ENCODE measurements at places on chromosomes 3 and 15. TPM values are rescaled to one million over a fixed set of nuclear protein-coding genes. Genes with fewer than 3 reads are reported as not detected.

The ANKRD34C gene
- total RNA-seq = not detected

The MOBP gene
- not detected for total RNA-seq

The CCR1 gene
- total RNA-seq = 6.6 TPM

GRCh38 chr3:59540696-59541095, 490.9 kb upstream of the CFAP20DC start:
- H3K27ac ChIP-seq = no peak overlapping the region
- no peaks in the 10 kb centered on the region for H3K27me3 ChIP-seq
- DNase-seq = no peak
- peaks cover 36% of the 10 kb centered on the region for H3K4me1 ChIP-seq
- H3K4me3 ChIP-seq = no peak overlapping the region
- H3K36me3 ChIP-seq = no peaks in the 10 kb centered on the region

- H3K27me3 ChIP-seq = peaks cover 33% of the 10 kb centered on the region
- H3K4me3 ChIP-seq = no peak overlapping the region
Observed at GRCh38 chr15:95987886-95988573, 342.5 kb upstream of the NR2F2 start.

DNA sequence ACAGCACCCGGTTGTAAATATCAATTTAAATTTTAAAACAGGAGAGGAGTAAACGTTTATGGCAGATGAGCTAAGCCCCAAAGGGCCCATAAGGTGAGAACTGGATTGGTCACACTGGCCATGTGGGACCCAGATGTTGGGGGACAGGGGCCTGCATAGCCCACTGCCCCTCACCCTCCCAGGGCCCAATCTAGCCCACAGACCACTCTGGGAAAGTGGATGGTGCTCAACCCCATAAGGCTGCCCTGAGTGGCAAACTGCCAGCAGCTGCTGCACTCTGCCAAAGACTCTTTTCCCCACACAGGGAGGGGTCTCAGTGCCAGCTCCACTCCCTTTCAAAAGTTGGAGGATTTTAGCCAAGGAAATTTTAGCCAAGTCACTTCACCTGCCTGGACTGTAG, 42.5 kb downstream of the CCDC12 start:
- no peak for DNase-seq
- H3K4me1 ChIP-seq = peaks cover 53% of the 10 kb centered on the region
- H3K27me3 ChIP-seq = no peaks in the 10 kb centered on the region

GRCh38 chr15:99662903-99663302, 70.3 kb downstream of the LYSMD4 start:
- H3K27me3 ChIP-seq = no peaks in the 10 kb centered on the region
- no peak overlapping the region for H3K4me3 ChIP-seq
- H3K4me1 ChIP-seq = peaks cover 6% of the 10 kb centered on the region
- H3K27ac ChIP-seq = no peak overlapping the region
- DNase-seq = no peak

DNA sequence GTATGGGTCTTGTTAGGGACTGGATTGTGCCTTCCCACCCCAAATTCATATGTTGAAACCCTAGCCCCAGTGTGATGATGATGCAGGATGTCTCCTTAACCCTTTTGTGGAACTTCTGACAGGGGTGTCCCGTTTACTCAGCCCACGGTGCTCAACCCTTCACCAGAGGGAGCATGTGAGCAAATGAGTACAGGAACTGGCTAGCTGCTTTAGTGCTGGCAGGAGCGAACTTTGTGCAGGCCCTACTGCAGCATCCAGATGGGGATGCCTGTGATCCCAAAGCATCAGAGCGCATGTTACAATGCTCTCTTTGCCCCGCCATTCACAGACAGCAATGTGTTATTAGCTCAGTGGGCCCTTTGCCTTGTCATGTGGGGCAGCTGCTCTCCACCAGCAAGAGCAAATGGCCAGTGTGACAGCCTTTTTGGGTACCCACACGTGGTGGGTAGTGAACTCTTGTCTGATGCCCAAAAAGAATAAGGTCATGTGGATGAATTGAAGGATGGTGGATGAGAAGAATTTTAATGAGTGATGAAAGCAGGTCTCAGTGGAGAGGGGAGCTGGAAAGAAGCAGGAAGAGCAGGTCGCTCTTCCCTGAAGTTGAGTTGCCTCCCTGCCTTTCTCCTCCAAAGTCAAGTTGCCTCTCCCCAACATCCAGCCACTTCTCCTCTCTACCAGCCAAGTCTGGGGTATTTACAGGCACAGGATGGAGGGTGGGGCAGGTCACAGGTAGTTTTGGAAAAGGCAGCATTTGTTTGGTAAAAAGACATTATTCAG, 63.3 kb upstream of the STRIT1 start:
- H3K36me3 ChIP-seq = no peaks in the 10 kb centered on the region
- H3K27me3 ChIP-seq = peaks cover 15% of the 10 kb centered on the region
- H3K4me1 ChIP-seq = no peaks in the 10 kb centered on the region
- no peak overlapping the region for H3K4me3 ChIP-seq
- no peak overlapping the region for H3K27ac ChIP-seq
- no peak for DNase-seq

- H3K4me1 ChIP-seq = no peaks in the 10 kb centered on the region
- no peak overlapping the region for H3K27ac ChIP-seq
- peaks cover 11% of the 10 kb centered on the region for H3K27me3 ChIP-seq
Observed at GRCh38 chr3:127383656-127384179, 95.9 kb upstream of the PRR20G start.

GRCh38 chr3:53253707-53254508, 1.9 kb downstream of the TKT start:
- peak overlapping the region; percentile 89 for H3K4me3 ChIP-seq
- DNase-seq = no peak
- peaks cover 54% of the 10 kb centered on the region for H3K4me1 ChIP-seq
- H3K36me3 ChIP-seq = peaks cover 11% of the 10 kb centered on the region
- peak overlapping the region; percentile 88 for H3K27ac ChIP-seq
- H3K27me3 ChIP-seq = peaks cover 5% of the 10 kb centered on the region

- peaks cover 18% of the 10 kb centered on the region for H3K4me1 ChIP-seq
- no peaks in the 10 kb centered on the region for H3K36me3 ChIP-seq
- H3K27ac ChIP-seq = no peak overlapping the region
Observed at GRCh38 chr15:70284438-70285214, 186.9 kb upstream of the TLE3 start.

GRCh38 chr3:10933805-10934481, 58.6 kb upstream of the SLC6A1 start:
- no peaks in the 10 kb centered on the region for H3K36me3 ChIP-seq
- H3K4me3 ChIP-seq = no peak overlapping the region
- H3K27ac ChIP-seq = no peak overlapping the region
- DNase-seq = no peak
- no peaks in the 10 kb centered on the region for H3K4me1 ChIP-seq

DNA sequence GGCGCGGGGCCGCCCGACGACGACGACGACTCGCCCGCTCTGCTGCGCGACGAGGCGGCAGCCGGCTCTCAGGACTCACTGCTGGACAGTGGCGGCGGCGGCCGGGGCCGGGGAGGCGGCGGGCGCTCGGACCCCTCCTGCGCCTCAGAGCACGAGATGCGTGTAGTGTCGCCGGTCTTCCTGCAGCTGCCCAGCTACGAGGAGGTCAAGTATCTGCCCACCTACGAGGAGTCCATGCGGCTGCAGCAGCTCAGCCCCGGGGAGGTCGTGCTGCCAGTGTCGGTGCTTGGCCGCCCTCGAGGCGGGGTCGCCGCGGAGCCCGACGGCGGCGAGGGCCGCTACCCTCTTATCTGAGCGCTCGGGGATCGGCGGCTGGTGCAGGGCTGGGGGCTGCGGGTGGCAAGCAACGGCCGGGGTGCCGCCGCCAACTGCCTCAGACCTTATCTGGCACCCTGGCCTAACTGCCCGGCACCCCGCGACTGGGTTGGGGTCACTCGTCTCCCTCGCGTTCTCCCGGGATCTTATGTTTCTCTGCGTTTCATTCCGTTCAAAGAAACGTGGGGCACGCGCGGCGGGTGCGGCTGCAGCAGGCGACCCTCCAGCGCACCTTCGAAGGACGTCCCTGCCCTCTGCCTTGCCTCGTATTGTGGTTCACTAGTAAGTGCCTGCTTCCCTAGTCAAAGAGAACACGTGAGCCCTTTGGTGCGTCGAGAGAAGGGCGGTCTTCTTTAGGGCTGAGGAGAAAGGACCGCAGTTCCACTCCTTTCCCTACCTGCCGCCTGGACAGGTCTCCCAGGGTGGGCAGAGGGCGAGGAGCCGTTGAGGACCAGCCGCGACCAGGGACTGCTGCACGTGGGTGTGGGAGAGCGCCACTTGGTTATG, 1.0 kb downstream of the C3orf80 start:
- H3K27me3 ChIP-seq = peaks cover 69% of the 10 kb centered on the region
- H3K4me3 ChIP-seq = peak overlapping the region; percentile 71
- peak overlapping the region; percentile 36 for H3K27ac ChIP-seq
- H3K4me1 ChIP-seq = peaks cover 15% of the 10 kb centered on the region

- no peak overlapping the region for H3K27ac ChIP-seq
- no peak overlapping the region for H3K4me3 ChIP-seq
- no peaks in the 10 kb centered on the region for H3K36me3 ChIP-seq
- no peaks in the 10 kb centered on the region for H3K4me1 ChIP-seq
- no peak for DNase-seq
Observed at GRCh38 chr3:163129287-163129686, 1632.7 kb downstream of the OTOL1 start.

DNA sequence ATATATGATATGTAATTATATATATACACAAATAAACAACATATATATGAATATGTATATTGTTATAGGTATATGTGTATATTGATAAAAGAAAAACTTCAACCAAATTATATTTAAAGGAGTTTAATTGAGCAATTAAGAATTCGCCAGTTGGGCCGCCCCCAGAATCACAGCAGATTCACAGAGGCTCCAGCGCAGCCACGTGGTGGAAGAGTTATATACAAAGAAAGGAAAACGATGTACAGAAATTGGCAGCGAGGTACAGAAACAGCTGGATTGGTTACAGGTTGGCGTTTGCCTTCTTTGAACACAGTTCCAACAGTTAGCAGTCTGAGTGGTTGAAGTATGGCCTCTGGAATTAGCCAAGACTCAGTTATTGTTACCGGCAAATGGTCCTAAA, 137.3 kb upstream of the SLC24A5 start:
- peaks cover 20% of the 10 kb centered on the region for H3K27me3 ChIP-seq
- DNase-seq = no peak
- no peak overlapping the region for H3K27ac ChIP-seq
- H3K36me3 ChIP-seq = no peaks in the 10 kb centered on the region

GRCh38 chr3:10453431-10454163, 51.8 kb downstream of the ATP2B2 start:
- H3K4me3 ChIP-seq = no peak overlapping the region
- H3K4me1 ChIP-seq = no peaks in the 10 kb centered on the region
- H3K27ac ChIP-seq = no peak overlapping the region
- no peaks in the 10 kb centered on the region for H3K36me3 ChIP-seq
- DNase-seq = no peak

- H3K4me3 ChIP-seq = no peak overlapping the region
- no peaks in the 10 kb centered on the region for H3K4me1 ChIP-seq
- DNase-seq = no peak
- H3K36me3 ChIP-seq = no peaks in the 10 kb centered on the region
- H3K27me3 ChIP-seq = no peaks in the 10 kb centered on the region
- no peak overlapping the region for H3K27ac ChIP-seq
Observed at GRCh38 chr3:128408693-128409623, 57.7 kb downstream of the DNAJB8 start.

GRCh38 chr3:77071809-77072208, 31.9 kb downstream of the ROBO2 start:
- no peak overlapping the region for H3K27ac ChIP-seq
- no peaks in the 10 kb centered on the region for H3K27me3 ChIP-seq
- no peaks in the 10 kb centered on the region for H3K36me3 ChIP-seq
- DNase-seq = no peak
- no peak overlapping the region for H3K4me3 ChIP-seq

DNA sequence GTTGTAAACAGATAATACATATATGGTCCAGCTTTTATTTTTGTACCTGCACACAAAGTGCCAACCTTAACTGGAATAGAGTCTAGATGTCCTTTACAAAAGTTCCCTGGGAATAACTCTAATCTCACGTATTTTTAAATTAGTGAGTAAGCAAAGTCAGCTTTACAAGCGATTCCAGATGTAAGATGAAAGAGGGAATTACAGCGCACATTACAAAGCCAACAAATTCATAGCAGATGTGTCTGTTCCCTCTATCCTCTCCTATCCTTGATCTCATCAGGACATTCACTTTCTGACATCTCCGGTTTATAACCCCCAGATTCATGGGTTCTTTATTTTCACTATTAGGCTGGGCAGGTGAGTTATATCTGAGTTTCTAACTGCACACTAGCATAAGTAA, 406.8 kb upstream of the ZNF385D start:
- H3K36me3 ChIP-seq = no peaks in the 10 kb centered on the region
- H3K4me1 ChIP-seq = no peaks in the 10 kb centered on the region
- DNase-seq = no peak
- no peak overlapping the region for H3K27ac ChIP-seq
- H3K27me3 ChIP-seq = no peaks in the 10 kb centered on the region

All from activated CD4-positive, alpha-beta T cell treated with anti-CD3 and anti-CD28 coated beads, Interleukin-2, amount 10 ng/mL, durations not matched to agents 7 days and 5 days (primary cell).